Mesothelial cell of epicardium (in vitro differentiated cells): ENCODE measurements at places on chromosomes 12 and 14.

- no peak for DNase-seq
These were observed 15.6 kb downstream of the BRF1 start for GRCh38 chr14:105285174-105285573.

DNA sequence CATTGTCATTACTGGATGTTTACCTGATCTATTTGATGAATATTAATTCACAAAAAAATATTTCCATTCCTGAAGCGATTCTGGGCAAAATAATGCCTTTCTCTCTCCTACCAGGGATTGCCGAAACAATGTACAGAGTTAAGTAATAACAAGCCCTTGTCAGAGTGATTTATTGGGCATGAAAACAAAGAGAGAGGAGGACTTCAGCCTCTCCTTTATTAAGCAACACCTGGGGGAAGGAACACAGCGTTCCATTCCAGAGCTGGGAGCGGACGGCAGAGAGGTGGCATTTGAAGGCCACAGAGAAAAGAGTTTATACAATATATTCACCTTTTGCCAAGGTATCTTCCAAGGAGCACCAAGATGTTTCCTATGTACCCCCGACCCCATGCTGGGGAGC is 165.8 kb downstream of the KSR2 start:
- no peak for DNase-seq

- no peak for DNase-seq
These were observed 45.2 kb downstream of the RDH12 start for GRCh38 chr14:67746927-67747326.

DNA sequence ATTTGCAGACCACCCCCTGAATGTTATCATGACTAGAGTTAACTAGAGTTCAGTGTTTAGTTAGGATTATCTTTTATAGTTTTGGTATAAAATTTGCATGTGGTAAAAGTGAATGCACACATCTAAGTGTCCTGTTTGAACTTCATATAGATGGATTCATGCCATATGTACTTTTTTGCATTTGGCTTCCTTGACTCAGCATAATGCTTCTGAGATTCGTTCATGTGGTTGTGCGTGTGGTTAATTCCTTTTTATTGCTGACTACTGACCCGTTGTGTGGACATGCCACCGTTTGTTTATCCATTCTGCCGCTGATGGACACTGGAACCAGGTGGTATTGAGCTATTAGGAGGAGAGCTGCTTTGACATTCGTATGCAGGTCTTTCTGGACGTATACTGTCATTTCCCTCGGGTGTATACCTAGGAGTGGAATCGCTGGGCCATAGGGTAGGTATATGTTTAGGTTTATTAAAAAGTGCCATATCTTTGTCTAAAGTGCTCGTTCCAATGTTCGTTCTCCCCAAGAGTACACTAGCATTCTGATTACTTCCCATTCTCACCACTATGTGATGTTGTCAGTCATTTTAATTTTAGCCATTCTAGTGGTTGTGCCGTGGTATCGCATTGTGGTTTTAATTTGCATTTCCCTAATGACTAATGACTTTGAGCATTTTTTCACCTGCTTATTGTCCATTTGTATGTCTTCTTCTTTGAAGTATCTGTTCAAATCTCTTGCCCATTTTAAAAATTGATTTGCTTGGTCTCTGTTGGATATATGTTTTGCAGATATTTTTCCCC is 37.7 kb downstream of the RIN3 start:
- DNase-seq = no peak

GRCh38 chr12:108309674-108310312 is 29.3 kb downstream of the CMKLR1 start:
- DNase-seq = no peak

GRCh38 chr12:116693286-116694227 is 44.3 kb downstream of the SPRING1 start:
- DNase-seq = no peak

- DNase-seq = no peak
These were observed 18.6 kb upstream of the DCAF5 start for GRCh38 chr14:69171569-69171968.

DNA sequence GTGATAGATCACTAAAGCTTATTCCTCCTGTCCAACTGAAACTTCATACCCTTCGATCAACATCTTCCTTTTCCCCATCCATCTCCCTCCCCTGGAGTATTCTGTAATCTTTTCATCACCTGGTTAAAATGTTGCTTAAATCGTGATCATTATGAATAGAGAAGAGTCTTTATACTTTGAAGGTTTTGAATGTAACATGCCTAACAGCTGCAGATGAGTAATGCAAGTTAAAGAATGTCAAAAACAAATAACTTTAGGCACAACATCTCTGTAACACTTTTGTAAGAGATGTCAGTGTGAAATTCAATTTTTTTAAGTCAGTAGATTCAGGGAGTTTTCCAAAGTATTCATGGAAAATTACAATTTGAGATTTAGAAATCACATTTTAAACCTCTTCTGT is 25.0 kb downstream of the RXYLT1 start:
- DNase-seq = no peak

- no peak for DNase-seq
These were observed 5.7 kb downstream of the FAM222A start for GRCh38 chr12:109719123-109720022.

- DNase-seq = no peak
These were observed 60.8 kb upstream of the EEA1 start for GRCh38 chr12:92989715-92990484.

DNA sequence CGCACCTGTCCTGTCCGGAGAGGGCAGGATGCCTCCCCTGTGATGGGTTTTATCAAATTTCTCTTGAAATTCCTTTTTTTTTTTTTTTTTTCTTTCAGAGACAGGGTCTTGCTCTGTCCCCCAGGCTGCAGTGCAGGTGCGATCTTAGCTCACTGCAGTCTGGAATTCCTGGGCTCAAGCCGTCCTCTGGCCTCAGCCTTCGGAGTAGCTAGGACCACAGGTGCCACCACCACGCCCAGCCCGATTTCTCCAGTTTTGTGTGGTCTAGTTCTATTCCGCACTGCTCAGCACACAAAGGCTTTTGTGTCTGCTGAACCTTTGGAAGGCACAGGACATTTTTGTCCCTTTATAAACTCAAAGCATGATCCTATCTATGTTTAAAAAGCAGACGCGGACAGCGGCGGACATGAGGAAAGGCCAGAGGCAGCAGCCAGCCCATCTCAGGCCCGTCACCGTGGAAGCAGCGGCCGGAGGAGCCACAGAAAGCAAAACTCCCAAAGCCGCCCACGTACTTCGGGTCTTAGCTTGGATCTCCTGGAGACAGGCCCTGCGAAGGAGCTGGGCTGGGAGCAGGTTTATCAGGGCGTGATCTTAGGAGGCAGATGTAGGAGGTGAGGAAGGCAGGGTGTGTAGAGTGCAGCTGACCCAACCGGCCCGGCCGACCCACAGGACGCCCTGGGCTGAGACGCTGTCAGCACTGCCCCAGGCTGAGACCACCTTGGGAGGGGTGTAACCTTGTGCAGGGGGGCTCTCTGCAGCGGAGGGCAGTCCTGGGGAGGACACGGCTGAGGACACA is 30.9 kb upstream of the FBRSL1 start:
- DNase-seq = no peak

DNA sequence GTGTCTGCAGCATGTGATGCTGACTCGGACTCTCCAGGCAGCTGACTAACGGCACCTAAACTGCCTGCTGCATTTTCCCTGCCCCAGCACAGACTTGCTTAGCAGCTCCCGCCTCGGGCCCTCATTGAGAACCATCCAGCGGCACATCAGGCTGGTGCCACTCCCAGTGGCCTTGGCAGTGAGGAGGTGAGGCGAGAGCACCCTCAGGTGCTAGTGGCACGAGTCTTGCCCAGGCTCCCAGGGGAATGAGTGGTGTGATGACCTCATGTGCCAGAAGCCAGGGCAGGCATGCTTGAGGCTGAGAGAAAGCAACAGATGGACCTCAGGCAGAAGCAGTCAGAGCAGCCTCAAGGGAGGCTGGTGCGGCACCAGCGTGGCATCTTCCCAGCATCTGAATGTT is 60.2 kb downstream of the PRKCH start:
- DNase-seq = no peak

- DNase-seq = no peak
These were observed 47.7 kb downstream of the LEMD3 start for GRCh38 chr12:65217086-65217485.

DNA sequence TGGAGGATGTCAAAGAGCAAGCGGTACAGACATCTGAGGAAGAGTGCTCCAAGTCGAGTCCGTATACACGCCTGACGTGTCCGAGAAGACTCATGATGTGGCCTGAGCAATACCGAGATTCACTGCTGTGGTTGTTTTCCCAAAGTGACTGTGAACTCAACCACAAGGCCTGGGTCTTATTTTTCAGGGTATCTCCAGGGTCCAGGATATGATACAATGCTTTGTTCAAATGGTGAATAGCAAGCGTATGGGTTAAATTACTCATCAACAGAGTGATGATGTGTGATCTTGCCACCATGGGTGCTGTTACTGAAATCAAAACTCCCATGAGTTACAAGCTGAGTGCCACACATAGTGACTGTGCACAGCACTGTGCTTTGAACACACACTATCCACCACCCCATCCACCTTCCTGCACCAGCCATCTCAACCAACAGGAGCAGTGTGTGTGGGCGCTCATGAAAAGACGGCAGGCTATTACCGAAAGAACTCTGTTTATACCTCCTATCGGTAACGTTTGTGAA is 109.6 kb downstream of the BCAT1 start:
- DNase-seq = no peak

DNA sequence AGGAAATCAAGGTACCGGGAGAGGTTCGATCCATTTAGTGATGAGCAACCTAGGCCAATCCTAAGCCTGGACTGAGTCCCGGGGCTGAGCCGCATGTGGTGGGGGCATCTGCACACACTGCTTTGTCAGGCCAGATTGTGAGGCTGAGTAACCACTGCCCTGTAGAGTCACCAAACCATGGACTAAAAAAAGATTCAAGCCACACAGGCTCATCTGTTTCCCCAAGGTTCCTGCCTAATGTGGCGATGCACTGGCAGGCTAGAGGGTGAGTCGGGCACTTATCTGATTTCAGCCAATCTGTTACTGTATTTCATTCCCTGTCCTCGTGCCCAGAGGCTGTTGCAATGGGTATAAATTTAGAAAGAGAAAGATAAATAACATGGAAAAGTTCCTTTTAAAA is 140.8 kb downstream of the TTC7B start:
- DNase-seq = no peak

DNA sequence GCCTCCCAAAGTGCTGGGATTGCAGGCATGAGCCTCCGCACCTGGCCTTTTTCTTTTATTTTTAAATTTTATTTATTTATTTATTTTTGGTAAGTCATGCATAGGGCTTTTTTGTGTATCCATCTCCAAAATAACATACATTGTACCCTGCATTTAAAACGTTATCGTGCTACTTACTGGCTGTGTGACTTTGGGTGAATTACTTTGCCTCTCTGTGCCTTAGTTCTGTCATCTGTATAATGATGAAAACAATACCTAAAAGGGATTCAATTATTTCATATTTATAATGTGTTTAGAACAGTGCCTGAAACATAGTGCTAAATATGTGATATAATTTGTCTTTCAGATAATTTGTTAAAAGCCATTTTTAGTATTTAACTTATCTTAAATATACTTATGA is 19.6 kb downstream of the ZCRB1 start:
- no peak for DNase-seq

DNA sequence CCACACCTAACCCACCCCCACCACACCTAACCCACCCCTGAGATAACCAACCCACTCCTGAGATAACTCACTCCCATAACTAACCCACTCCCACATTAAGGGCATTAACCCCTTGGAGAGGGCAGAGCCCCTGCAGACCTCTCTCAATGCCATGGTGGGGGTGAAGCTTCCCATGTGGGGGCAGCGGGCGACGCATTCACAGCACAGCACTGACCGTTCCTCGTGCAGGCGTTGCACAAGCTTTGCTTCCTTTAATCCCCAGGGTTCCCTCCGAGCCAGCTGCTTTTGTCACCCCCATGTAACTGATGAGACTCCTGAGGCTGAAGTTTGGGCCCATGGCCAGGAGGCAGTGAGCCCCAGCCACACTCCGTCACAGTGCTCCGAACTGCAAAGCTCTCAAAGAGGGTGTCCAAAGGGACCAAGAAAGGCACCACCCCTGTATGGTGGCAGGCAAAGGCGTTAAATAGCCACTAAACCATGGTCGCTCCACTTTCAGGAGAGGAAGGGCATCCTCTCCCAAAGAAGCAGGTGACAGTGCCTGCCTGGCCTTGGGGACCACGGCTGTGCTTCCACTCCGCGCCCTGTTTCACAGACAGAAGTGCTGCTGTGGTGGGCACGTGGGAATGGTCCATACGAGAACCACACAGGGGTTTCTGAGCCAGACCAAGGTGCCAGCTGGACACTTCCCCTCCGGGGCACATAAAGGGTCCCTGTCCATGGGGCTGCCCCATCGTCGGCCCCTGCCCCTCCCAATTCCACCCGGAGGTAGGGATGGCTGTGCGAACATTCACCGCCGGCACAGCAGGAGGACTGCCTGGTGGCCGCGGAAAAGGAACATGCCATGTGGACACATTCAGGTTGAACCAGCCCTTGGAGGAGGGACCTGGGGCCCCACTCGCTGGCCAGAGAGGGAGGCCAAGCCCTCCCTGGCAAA is 28.3 kb downstream of the GALNT9 start:
- no peak for DNase-seq

DNA sequence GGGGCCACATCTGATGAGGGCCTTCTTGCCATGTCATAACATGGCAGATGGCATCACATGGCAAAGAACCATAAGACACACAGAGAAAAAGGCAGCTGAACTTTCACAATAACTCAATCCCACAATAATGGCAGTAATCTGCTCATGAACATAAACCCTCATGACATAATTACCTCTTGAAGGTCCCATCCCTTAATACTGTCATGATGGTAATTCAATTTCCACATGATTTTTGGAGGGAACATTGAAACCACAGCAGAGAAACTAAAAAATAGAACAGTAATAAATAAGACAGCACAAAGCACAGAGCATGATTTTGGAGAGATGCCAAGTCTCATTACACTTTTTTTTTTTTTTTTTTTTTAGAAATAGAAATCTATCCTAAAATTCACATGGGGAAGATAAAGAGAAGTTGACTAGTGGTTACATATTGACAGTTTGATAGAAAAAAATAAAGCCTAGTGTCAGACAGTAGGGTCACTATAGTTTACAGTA is 61.8 kb upstream of the ATF7IP start:
- no peak for DNase-seq

GRCh38 chr12:13573698-13574321 is 377.3 kb downstream of the EMP1 start:
- no peak for DNase-seq

DNA sequence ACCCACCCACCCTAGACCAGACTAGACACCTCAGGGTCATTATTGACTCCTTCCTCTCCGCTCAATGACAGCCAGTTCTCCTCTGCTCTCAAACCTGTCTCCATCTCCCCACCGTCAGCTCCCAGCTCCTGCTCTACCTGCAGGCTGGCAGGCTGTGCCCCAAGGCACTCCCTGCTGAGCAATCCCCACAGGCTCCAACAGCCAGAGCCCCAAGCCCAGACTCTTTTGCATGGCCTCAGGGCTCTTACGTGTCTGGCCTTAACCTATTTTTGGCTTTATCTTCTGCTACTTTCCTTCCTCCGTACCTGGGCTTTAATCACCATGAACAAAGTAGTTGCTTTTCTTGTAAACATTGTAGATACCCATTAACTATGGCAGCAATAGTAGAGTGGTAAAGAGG is 162.9 kb upstream of the PRMT8 start:
- no peak for DNase-seq
